ENCODE measurements at places on chromosomes 3 and 15.

DNA sequence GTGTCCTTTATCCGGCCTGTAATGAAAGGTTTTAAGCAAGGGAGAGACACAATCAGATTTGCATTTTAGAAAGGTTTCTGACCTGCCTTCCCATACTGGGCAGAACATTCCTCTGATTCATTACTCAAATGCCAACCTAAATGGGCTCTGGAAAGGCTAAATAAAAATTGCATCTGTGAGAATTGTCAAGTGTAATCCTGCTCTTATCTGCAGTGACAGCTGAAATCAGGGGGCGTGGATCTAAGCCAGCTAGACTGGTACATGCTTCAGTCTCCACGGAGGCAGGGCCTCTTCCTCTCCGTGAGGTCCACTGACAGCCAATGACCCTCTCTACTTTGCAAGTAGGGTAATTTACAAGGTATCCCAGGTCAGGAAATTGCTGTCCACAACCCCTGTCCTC lies 32.5 kb upstream of the MINAR1 start:
- no peak for DNase-seq

GRCh38 chr15:33587773-33588172 lies 277.0 kb downstream of the RYR3 start:
- no peak for DNase-seq

DNA sequence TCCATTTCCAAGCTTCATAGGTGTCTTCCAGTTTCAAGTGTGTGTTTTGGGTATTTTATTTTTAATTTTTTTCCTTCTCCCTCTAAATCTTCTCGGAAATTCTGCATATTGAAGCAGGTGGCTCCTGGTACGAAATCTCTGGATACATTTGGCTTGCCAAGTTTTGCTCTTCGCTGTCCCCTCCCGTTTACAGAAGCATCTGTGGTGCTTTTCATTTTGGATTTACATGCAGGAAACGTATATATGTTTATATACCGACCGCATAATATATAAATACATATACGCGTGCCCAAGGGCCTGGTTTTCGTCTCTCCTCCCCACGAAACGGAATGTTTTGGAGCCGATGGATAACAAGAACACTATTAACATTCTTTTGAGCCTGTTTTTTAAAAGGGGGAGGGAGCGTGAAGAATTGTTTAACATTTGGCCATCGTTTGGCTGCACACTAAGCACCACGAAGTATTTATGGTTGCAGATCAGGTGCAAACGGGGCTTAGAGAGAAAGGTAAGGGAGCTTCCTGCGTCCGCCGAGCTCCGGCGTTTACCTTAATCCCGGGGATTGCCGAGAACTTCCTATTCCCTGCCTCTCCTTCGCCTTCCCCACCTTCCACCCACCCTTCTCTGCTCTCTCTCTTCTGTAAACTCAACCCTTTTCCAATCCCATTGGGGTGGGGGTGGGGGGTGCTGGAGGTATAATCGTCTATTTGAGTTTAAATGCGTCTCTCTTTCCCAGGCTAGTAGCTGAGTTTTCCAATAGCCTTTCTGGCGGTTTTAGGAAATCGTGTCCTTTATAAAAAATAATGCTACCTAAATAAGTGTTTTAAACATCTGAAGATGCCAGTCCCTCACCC lies 1.1 kb upstream of the NLGN1 start:
- DNase-seq: no peak

GRCh38 chr3:186843039-186843432 lies 526 bp downstream of the ADIPOQ start:
- no peak for DNase-seq

- DNase-seq: no peak
Observed at GRCh38 chr3:149167898-149168297, 38.5 kb downstream of the HPS3 start.

DNA sequence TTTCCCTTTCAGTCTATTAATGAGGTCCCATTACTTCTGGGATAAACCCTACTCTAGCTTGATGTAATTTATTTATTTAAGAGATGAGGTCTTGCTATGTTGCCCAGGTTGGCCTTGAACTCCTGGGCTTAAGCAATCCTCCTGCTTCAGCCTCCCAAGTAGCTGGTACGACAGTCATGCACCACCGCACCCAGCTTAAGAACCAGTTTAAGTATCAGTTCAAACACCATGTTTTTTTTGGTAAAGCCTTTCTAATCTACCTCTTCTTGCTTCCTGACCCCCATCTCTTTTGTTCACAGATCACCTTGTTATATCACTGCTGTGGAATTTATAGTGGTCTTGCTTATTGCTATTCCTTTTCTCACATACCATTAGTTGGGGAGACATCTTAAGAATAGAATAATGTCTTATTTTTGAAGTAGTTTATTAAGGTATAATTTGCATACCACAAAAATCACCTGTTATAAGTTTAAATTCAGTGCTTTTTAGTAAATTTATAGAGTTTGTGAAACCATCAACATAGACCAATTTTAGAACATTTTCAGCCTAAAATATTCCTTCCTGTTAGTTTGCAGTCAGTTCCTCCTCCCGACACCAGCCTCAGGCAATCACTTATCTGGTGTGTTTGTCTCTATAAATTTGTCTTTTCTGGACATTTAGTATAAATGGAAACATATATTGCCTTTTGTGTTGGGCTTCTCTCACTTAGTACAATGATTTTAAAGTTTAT lies 257.9 kb downstream of the PDCD6IP start:
- no peak for DNase-seq

- no peak for DNase-seq
Observed at GRCh38 chr15:45314960-45315359, 62.9 kb downstream of the SLC28A2 start.

GRCh38 chr3:187856555-187856954 lies 111.3 kb upstream of the BCL6 start:
- no peak for DNase-seq

DNA sequence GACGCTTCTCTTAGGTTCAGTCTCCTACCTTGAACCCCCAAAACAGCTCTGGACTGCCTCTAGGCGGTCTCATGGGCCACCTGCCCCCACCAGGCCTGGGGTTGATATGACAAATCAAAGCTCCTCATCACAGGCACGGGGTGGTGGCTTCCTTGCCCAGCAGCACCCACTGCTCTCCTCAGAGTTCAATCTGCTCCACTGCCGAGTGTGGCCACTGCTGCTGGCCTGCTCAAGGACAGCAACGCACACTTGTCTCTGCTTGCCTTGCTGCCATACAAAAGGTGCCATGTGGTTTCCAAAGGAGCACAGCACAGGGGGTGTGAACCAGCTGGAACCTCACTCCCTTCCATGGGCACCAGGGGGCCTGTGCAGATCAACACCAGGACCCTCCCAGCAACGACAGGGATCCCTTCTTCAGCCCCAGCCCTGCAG lies 10.2 kb downstream of the KBTBD13 start:
- DNase-seq: no peak

GRCh38 chr15:51759557-51760070 lies 8.2 kb downstream of the TMOD2 start:
- DNase-seq: no peak

- DNase-seq: no peak
Observed at GRCh38 chr3:171883893-171884279, 40.7 kb downstream of the TMEM212 start.

DNA sequence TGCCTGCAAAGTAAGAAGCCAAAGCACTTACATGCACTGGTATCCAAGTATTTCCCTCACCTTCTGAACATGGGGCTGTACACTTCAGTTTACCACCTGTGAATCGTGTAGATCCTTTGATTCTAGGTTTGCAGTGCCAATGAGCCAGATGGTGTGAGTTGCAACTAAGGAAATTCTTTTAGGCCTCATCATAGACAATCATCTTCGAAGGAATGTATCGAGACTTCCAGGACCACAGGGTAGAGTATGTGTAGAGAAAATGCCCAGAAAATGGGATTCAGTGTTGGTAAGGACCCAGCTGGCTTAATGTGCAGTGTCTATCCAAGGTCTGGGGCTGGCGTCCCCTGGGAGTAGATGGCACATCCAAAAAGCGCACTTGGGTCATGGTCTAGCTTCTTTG lies 323.2 kb upstream of the TPM1 start:
- no peak for DNase-seq

DNA sequence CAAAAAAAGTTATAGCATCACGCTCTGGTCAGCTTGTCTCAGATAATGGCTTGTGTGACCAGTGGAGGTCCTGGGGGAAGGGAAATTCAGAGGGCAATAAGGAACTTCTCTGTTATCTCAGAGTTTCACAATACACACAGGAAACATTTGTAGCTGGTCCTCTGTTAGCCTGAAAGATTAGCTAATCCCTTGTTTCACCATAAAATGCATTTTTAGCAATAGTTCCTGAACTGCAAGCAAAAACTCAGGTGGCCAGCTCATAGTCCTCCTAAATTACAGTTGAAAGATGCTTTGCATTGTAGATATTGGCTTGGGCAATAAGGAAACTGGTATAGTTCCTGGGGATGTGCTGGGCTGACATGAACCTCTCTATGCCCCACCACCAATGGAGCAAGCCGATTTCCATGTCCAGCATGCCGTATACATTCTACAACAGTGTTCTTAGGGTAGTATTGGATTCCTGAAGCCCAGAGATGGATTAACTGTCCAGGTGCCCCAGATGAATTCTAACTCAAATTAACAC lies 141.5 kb upstream of the TBL1XR1 start:
- no peak for DNase-seq

- DNase-seq: no peak
Observed at GRCh38 chr15:65369651-65370050, 8.2 kb downstream of the IGDCC3 start.

- DNase-seq: no peak
Observed at GRCh38 chr3:177541541-177541940, 344.3 kb upstream of the TBL1XR1 start.

DNA sequence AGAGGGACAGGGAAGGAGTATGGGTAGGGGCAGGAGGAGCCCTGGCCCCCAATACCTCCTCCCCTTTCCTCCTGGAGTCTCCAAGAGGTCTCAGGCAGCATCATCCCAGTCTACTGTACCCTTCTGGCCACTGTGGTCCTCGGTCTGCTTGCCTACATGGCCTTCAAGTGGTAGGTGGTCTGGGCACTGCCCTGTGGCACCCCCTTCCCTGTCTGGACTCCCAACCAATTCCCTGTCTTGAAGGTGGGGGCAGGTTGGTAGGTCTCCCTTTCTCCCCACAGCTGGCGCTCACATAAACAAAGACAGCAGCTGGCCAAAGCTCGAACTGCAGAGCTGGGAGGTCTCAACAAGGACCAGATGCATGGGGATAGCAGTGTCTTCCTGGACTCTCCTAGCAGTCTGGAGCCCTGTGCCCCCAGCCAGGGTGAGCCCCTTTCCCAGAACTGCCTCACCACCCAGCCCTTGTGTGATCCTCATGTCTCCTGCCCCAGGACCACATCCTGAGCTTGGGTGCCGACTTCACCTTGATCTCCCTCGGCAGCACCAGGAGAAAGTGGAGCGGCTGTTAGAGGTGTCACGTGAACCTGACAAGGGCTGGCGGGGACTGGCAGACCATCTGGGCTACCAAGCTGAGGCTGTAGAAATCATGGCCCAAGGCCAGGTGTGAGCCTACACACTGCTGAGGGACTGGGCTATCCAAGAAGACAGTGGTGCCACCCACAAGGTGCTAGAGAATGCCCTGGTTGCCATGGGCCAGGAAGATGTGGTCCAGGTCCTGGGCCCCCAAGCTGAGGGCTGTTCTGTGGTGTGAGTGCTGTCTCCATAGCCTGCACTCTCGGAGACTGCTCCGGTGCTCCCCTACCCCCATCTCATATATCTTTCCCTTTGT lies 33.1 kb downstream of the NBEAL2 start:
- no peak for DNase-seq

DNA sequence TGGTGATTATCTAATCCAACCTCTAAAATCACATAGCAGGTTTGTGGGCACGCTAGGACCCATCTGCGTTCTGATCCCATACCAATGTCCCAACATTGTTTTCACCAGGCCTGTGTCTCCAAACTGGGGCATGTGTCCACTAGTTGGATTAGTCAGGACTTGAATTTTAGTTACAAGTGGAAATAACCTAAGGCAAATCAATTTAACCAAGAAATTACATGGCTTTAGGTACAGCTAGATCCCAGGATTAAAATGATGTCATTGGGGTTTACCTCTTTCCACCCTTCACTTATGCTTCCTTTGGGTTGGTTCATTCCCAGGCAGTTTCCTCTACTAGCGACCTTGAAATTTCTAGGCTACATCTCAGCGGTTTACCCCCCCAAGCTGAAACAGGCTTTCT lies 47.2 kb upstream of the PXYLP1 start:
- no peak for DNase-seq

- no peak for DNase-seq
Observed at GRCh38 chr15:23532024-23532423, 33.5 kb upstream of the MKRN3 start.

- DNase-seq: no peak
Observed at GRCh38 chr15:39887832-39888231, 32.2 kb downstream of the GPR176 start.

DNA sequence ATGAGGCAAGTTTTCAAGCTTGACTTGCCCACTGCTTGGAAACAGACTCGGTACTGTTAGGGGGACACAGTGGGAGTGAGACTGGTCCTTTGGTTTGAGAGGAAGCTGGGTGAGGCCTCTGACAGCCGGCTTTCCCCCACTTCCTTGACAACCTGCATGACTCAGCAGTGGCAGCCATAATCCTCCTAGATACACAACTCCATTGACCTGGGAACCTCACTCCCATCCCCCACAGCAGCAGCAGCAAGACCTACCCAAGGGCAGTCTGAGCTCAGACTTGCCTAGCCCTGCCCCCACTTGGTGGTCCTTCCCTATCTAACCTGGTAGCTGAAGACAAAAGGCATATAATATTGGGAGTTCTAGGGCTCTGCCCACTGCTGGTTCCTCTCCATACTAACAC lies 1043.5 kb upstream of the ALCAM start:
- DNase-seq: no peak

DNA sequence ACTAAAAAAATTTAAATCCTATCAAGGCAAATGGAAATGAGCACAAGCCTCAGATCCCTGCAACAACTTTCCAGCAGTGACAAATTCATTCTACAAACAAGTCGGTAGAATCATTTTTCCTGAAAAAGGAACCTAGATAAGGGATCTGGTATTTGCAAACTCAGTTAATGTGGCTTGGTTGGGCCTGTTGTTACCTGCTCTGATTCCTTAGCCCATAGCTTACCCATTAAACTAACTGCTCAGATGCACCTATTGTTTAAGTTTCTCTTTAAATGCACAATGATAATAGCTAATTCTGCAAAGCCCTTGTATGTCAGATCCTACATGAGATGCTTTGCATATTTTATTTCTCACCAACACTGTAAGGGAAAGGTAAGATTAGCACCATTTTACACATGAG lies 377.4 kb upstream of the RGMA start:
- no peak for DNase-seq

DNA sequence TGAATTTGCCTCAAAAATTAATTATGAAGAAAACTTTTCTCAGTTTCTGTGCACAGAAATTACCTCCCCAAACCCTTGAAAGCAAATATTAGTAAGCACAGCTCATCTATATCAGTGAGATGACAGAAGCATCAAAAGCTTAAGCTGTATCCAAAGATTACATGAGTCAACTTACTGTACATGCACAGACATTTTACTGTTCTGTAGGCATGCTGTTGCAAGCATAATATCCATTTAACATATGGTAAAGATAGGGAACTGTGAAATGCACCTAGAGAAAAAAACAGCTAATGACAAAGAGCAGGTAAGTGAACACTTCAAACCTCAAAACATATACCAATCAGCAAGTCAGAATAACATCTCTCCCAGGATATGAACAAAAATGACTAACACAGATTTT lies 20.9 kb downstream of the SHOX2 start:
- no peak for DNase-seq

Data from T1000 (cell line).